Activated naive CD4-positive, alpha-beta T cell (primary cell): ENCODE measurements at places on chromosomes 3 and 15.
A peak's percentile ranks its signal among the peaks of the same experiment; 100 is the strongest.

DNA sequence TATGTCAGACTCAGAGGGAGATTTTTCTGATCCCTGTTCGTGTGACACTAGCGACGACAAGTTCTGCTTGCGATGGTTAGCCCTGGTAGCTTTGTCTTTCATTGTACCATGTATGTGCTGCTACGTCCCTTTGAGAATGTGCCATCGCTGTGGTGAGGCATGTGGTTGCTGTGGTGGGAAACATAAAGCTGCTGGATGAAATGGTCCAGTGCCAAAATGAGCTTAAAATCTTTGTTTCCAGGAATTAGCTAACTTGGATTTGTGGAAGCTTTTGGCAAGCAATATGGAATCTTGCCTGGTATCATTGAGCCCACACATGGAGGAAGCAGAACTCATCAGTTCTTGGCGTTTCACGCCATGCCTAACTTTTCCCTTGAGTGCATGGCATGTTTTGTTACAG is 98.8 kb downstream of the SPRED1 start:
- DNase-seq = no peak

GRCh38 chr3:178705925-178706324 is 169.7 kb downstream of the KCNMB2 start:
- no peak for DNase-seq

- DNase-seq = no peak
Observed at GRCh38 chr3:13505147-13506130, 25.3 kb downstream of the HDAC11 start.

DNA sequence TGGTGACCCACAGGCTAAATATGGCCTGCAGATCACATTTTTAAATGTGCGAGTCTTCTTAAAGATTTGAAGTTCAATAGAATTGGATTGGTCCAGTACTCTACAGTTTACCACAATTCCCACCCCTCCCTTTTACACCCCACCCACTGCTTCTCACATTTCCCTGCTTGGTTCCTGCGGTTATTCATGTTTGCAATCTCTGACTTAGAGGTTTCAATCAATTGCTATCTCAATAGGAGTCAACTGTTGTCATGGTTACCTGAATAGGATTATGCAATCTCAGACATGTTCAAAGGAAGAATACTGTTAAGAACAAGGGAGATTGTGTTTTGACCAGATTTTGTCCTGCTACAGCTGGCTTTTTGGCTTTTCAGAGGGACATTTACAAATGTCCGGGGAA is 4.9 kb upstream of the C3orf49 start:
- no peak for DNase-seq

- DNase-seq = no peak
Observed at GRCh38 chr3:11612515-11613188, 31.1 kb downstream of the VGLL4 start.

GRCh38 chr3:124886168-124887056 is 753 bp downstream of the ITGB5 start:
- DNase-seq = no peak

DNA sequence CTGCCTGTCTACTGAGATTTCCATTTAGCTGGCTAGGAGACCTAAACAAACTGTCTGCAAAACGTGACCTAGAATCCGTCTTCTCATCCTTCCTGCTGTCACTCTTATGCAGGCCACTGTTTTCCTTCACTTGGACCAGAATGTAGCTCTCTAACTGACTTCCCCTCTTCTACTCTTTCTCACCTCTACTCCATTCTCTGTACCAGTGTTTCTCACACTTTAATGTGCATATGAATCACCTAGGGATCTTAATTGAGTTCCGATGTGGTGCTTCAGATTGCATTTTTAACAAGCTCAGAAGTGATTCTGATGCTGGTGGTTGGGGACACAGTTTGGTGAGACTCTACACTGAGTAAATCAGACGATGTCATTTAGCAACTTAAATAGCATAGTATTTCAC is 1.6 kb upstream of the GBE1 start:
- DNase-seq = no peak

DNA sequence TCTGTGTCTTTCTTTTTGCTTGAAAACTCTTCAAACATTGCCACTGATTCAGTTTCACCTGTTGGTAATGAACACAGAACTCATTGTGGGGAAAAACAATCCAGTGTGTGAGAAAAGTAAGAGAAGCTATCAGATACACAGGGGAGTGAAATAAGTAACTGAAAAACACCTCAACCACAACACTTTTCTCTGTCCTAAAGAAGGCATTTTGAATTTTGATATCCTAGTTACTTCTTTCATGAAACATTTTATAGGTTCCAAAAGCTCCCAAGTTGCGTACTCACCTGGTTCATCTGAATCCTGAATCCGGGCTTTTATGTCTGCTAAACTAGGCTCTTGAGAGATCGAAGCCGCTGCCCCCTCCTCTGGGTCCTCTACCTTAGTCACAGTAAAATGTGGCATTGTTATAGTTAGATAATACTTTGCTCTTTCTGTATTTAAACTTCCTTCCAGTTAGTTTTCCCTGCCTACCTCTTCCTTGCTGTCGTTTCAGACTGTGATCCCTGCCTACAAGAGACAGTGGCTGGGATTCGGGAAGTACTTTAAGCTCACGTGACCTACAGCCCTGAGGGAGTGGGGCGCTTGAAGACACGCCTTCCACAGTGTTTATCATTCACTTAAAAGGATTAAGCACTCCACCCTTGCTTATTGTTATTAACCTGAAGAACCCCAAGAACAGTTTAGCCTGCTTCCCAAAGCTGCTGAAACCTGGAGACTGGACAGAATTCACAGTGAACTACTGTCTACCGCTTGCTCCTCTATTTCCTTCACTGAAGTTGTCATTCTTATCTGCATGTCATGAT is 19.1 kb downstream of the SLC12A6 start:
- DNase-seq = peak; percentile 12
